Activated naive CD8-positive, alpha-beta T cell treated with anti-CD3 and anti-CD28 coated beads, Interleukin-2, amount 10 ng/mL, durations not matched to agents 7 days and 5 days (primary cell): ENCODE measurements at places on chromosomes 1 and 21. TPM values are rescaled to one million over a fixed set of nuclear protein-coding genes. Genes with fewer than 3 reads are reported as not detected.

DNA sequence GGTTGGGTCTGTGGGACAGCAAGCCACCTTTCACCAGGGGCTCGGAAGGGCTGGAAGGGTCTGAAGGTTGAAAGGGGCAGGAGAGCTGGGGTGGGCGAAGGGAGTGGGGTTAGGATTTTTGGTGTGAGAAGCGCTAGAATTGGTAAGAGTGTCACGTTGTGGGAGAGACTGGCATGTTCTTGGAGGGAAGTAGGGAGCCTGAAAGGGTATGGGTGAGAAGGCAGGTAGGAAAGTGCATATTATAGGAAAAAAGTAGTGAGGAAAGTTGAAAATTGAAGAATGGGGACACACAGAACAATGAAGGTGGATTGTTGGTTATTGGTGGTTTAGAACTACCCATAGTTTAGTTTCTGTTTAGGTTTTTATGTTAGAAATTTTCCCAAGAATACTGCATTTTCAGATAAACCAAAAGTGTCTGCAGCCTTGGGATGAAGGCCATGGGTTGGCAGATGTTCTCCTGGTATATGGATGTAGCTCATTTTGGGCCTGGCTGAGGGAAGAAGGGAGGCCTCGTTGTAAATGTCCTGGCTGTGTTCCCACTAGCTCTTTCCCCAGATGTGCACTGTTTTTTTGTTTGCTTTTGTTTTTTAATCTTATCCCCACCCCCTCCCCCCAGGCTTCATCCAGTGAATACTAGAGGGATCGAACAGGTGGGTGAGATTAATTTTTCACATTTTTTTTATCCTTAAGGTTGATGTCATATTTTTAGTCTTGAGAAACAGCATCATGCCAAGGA, 1.2 kb downstream of the LRRC42 start:
- H3K36me3 ChIP-seq, result peaks cover 22% of the 10 kb centered on the region
- H3K4me1 ChIP-seq, result peaks cover 45% of the 10 kb centered on the region
- peak overlapping the region; percentile 97 for H3K4me3 ChIP-seq
- DNase-seq, result no peak
- no peaks in the 10 kb centered on the region for H3K27me3 ChIP-seq

- no peaks in the 10 kb centered on the region for H3K36me3 ChIP-seq
- no peak overlapping the region for H3K4me3 ChIP-seq
- DNase-seq, result no peak
- H3K4me1 ChIP-seq, result no peaks in the 10 kb centered on the region
- H3K27ac ChIP-seq, result no peak overlapping the region
These were observed 7.6 kb downstream of the ARHGEF10L start for GRCh38 chr1:17546946-17547670.

DNA sequence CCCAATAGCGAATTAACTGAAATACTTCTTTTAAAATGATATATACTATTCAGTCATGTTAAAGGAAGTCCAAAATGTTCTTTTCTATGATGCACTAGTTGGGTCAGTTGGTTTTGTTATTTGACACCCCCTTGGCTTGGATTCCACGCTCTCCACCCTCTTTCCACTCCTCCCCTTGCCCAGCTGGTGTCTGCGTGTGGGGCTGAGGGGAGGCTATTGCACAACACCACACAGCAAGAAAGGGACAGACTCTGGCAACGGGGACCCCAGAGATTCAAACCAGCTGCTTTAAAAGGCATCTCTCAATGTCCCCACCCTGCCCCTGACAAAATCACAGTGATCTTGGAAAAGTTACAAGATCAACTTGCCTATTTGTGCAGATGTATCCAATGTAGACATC, 394.3 kb downstream of the TGFB2 start:
- no peak overlapping the region for H3K4me3 ChIP-seq
- H3K27ac ChIP-seq, result no peak overlapping the region
- no peaks in the 10 kb centered on the region for H3K36me3 ChIP-seq
- H3K4me1 ChIP-seq, result no peaks in the 10 kb centered on the region

- DNase-seq, result no peak
- H3K4me1 ChIP-seq, result peaks cover 3% of the 10 kb centered on the region
- H3K27ac ChIP-seq, result no peak overlapping the region
- no peaks in the 10 kb centered on the region for H3K36me3 ChIP-seq
These were observed 98.0 kb downstream of the LAMC2 start for GRCh38 chr1:183284086-183284485.

DNA sequence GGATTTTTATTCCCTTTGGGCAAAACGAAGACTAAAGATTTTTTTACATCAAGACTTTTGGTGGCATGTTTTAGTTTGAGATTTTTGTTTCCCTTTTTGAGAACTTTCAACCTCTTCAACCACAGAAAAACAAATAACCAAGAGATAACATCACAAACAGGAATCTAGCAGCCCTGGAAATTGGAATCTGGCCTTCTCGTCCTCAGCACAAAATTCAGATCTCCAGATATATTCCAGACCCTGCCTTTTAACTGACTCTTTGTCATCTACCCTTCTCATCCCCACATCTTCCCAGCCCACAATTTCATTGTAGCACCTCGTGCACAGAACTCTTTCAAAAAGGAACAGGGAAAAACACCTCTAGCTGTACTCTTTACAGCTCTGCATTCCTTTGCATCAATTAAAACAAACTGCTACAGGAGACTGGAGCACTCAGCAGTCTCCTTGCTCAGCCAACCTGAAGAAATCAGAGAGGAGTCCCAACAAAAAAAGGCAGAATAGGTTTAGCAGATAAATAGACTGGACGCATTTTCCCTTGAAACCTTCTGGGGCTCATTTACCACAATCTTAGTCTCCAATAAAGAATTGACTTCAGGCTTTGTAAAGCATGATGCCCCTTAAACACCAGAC, 251.0 kb downstream of the TTLL7 start:
- H3K4me3 ChIP-seq, result no peak overlapping the region
- no peak overlapping the region for H3K27ac ChIP-seq
- H3K36me3 ChIP-seq, result no peaks in the 10 kb centered on the region
- no peak for DNase-seq

DNA sequence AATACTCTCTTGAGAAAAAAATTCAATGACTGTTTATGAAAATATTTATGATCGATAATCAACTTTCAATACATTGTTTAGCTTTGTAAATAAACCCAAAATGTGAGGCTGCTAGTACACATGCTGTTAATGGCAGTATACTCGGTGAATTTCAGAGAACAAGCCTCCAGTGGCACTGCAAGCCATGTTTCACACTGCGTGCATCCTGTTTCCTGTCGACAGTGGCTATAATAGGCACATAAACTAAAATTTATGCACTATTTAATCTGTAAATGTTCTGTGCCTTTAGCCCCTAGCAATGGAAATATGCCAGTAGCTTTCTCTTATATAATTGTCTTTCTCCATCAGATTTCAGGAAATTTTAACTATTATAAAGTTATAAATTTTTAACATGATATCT, 26.3 kb upstream of the RGS18 start:
- H3K27me3 ChIP-seq, result no peaks in the 10 kb centered on the region
- no peak for DNase-seq
- H3K4me1 ChIP-seq, result no peaks in the 10 kb centered on the region
- H3K4me3 ChIP-seq, result no peak overlapping the region
- H3K27ac ChIP-seq, result no peak overlapping the region
- H3K36me3 ChIP-seq, result no peaks in the 10 kb centered on the region

DNA sequence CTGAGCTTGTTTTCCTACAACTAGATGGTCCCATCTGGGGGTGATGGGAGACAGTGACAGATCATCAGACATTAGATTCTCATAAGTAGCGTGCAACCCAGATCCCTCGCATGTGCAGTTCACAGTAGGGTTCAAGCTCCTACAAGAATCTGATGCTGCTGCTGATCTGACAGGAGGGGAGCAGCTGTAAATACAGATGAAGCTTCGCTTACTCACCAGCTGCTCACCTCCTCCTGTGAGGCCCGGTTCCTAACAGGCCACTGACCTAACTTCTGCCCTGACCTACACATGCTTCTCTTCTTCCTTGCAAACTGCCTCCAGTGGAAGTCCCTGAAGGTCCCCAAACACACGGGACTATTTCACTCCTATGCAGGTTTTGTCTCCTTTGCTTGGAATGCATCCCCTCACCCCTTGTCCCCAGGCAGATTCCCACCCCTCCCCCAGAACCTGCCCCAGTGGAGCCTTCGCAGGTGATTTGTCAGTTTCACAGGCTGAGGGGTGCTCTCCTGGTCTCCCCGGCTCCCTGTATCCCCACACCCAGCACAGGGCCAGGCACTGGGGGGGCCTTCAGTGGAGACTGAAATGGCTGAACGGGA, 5.7 kb upstream of the ZBTB48 start:
- H3K4me3 ChIP-seq, result no peak overlapping the region
- no peak for DNase-seq
- H3K27me3 ChIP-seq, result peaks cover 9% of the 10 kb centered on the region
- H3K4me1 ChIP-seq, result peaks cover 18% of the 10 kb centered on the region

GRCh38 chr21:14737922-14738321, 191.8 kb upstream of the SAMSN1 start:
- no peaks in the 10 kb centered on the region for H3K27me3 ChIP-seq
- peaks cover 36% of the 10 kb centered on the region for H3K4me1 ChIP-seq
- DNase-seq, result no peak
- H3K4me3 ChIP-seq, result no peak overlapping the region
- H3K27ac ChIP-seq, result no peak overlapping the region
- peaks cover 38% of the 10 kb centered on the region for H3K36me3 ChIP-seq

GRCh38 chr1:229751610-229752009, 125.6 kb downstream of the URB2 start:
- no peak overlapping the region for H3K4me3 ChIP-seq
- H3K27me3 ChIP-seq, result peaks cover 6% of the 10 kb centered on the region
- H3K4me1 ChIP-seq, result peaks cover 6% of the 10 kb centered on the region
- no peak for DNase-seq
- H3K27ac ChIP-seq, result no peak overlapping the region
- peaks cover 2% of the 10 kb centered on the region for H3K36me3 ChIP-seq

DNA sequence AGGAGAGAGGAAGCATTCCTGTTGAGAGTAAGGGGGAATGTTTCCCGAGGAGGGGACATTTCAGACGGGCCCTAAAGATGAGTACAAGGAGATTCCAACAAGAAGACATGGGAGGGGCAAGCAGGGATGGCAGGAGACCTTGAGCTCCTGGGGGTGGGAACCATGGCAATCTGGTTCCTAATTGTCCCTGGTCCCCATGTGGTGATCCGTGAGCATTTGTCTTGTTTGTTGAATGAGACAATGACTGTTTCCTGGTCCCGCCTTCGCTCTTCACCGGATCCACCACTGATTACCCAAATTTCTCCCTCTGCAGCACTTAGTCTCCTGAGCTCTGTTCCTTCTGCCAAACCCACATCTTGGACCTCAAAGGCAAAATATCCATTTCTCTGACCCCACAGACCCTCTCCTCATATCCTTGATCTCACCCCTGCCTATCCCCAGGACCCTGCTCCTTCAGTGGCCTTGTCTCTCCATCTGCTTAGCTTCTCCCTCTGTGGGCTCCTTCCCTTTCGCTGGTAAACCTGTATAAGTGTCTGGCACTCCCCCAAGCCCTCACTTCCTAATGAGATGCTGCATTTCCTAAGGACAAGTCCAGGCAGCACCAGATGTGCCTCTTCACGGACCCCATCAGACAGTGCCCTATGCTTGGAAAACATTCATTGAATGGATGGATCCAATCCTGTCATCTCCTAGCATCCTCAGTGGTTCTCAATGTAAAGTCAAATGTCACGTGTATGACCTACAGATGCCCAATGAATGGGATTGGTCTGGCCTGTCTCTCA, 8.3 kb upstream of the CSF1 start:
- H3K4me3 ChIP-seq, result no peak overlapping the region
- peaks cover 31% of the 10 kb centered on the region for H3K4me1 ChIP-seq
- H3K27me3 ChIP-seq, result no peaks in the 10 kb centered on the region
- H3K27ac ChIP-seq, result peak overlapping the region; percentile 26
- H3K36me3 ChIP-seq, result peaks cover 6% of the 10 kb centered on the region

DNA sequence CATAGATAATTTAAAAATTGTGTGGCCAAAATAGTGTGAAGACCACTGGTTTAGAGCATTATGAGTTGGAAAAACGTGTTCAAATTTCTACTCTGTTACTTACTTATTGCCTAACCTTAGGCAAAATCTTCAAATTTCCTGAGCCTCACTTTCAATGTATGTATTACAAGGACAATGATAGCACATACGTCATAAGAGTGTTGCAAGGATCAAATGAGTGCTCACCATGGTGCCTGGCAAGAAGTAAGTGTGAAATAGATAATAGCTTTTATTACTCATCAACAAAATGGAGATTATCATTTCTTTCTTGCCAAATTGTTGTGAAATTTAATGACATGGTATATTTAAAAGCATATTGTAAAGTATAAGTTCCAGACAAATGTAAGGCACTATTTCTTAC, 57.2 kb downstream of the FH start:
- H3K4me3 ChIP-seq, result no peak overlapping the region
- no peaks in the 10 kb centered on the region for H3K4me1 ChIP-seq
- no peak overlapping the region for H3K27ac ChIP-seq
- peaks cover 4% of the 10 kb centered on the region for H3K27me3 ChIP-seq
- H3K36me3 ChIP-seq, result no peaks in the 10 kb centered on the region

DNA sequence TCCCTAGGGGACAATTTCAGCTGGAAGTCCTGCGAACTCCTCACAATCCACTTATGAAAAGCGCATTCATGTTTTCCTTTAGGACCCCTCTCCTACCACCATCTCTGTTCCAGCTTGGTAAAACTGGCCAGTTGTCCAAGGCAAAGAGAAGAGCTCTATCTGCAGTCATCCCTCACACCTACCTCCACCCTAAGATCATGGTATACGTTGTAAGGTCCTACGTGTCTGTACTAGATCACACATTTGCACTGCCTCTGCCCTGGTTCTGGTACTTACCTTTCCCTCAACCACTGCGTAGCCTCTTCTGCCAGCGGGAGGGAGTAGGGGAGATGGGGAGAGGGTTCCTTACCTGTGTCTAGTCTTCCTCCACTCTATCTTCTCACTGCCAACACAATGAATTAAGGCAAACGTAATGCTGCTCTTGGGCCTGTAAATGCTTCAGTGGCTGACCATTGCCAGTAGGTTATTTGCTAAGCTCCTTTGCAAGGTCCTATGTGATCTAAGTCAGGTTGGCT, 739 bp upstream of the NUP133 start:
- peak overlapping the region; percentile 95 for H3K27ac ChIP-seq
- H3K36me3 ChIP-seq, result peaks cover 3% of the 10 kb centered on the region
- H3K4me3 ChIP-seq, result peak overlapping the region; percentile 90
- H3K27me3 ChIP-seq, result no peaks in the 10 kb centered on the region
- peaks cover 20% of the 10 kb centered on the region for H3K4me1 ChIP-seq
- DNase-seq, result no peak

- H3K4me1 ChIP-seq, result no peaks in the 10 kb centered on the region
- H3K27ac ChIP-seq, result no peak overlapping the region
- no peak overlapping the region for H3K4me3 ChIP-seq
- no peaks in the 10 kb centered on the region for H3K36me3 ChIP-seq
These were observed 81.5 kb downstream of the ERG start for GRCh38 chr21:38416791-38417190.

GRCh38 chr1:153793973-153794615, 18.9 kb downstream of the SLC27A3 start:
- H3K27me3 ChIP-seq, result no peaks in the 10 kb centered on the region
- DNase-seq, result peak; percentile 31
- peak overlapping the region; percentile 68 for H3K27ac ChIP-seq

GRCh38 chr1:45275054-45275453, 51.6 kb upstream of the HPDL start:
- peaks cover 12% of the 10 kb centered on the region for H3K27me3 ChIP-seq
- no peak overlapping the region for H3K27ac ChIP-seq
- H3K36me3 ChIP-seq, result peaks cover 2% of the 10 kb centered on the region
- no peak overlapping the region for H3K4me3 ChIP-seq
- no peak for DNase-seq

The NHLH1 gene
- total RNA-seq, result 0.33 TPM

The OR2W3 gene
- total RNA-seq, result not detected

The AVPR1B gene
- not detected for total RNA-seq

The PHACTR4 gene
- 28.3 TPM for total RNA-seq

The ATP1A4 gene
- total RNA-seq, result not detected

The TLR5 gene
- 0.28 TPM for total RNA-seq

The PRR9 gene
- total RNA-seq, result not detected
